ENCODE measurements at places on chromosomes 1 and 21.
A peak's percentile ranks its signal among the peaks of the same experiment; 100 is the strongest.

DNA sequence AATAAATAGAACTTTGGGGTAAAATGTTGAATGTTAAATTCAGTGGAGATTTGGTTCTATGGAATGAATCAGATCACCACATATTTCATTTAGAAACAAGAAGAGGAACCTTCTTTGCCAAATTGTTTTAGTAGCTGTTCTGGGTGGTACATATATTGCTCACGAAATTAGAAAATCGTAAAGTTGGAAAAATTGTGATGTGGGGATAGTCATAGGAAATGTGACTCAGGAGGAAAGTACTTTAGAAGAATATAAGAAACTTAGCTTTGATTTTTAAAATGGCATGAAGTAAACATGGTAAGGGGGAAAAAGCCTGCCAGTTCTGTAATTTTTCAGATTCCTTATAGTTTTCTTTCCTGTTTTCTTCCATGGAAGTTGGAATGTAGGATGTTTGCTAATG is 27.4 kb downstream of the RRP15 start:
- no peak for DNase-seq

DNA sequence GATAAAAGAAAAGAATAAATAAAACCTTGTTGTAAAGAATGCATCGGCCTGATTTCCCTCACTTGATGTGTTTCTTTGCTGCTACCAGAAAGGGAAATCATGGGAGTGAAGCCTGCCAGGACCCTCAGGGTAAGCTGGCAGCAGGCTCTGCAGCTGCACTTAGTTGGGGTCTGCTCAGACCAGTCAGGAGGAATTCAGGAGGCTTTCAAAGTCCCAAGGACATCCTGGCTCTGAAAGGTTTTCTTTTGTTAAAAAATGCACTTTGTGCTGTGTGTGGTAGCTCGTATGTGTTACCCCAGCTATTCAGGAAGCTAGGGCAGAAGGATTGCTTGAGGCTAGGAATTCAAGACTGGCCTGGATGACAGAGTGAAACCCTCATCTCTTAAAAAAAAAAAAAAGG is 254.8 kb downstream of the ZNF648 start:
- DNase-seq: no peak

- DNase-seq: no peak
Measured at GRCh38 chr1:230048322-230048721, 18.7 kb upstream of the GALNT2 start.

GRCh38 chr1:16155537-16156410 is at the start of gene EPHA2:
TSS of gene EPHA2 (minus strand) at chr1:16156069. CDS start at chr1:16155932, 137 bp downstream.
- DNase-seq: no peak

DNA sequence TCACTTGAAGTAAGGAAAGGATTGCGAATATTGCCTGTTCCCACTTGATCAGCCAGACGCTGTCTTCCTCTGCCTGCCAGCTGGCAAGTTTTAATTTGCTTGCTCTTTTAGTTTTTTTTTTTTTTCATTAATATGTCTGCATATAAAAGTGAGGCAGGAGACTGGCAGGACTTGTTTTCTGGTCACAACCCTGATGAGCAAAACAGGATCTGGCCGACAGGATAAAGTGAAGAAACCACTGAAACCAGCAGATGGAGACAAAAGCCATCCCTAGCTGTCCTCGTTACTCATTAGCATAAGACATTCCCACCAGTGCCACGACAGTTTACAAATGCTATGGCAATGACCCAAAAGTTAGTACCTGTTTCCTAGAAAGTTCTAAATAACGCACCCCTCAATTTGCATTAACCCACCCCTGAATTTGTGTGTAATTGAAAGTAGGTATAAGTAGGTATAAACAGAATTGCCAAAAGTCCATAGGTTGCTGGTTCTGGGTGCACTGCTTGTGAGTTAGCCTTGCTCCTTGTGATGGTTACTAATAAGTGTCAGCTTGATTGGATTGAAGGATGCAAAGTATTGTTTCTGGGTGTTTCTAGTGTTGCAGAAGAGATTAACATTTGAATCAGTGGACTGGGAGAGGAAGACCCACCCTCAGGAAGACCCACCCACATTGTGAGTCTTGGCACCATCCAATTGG is 60.8 kb downstream of the ZNF684 start:
- no peak for DNase-seq

DNA sequence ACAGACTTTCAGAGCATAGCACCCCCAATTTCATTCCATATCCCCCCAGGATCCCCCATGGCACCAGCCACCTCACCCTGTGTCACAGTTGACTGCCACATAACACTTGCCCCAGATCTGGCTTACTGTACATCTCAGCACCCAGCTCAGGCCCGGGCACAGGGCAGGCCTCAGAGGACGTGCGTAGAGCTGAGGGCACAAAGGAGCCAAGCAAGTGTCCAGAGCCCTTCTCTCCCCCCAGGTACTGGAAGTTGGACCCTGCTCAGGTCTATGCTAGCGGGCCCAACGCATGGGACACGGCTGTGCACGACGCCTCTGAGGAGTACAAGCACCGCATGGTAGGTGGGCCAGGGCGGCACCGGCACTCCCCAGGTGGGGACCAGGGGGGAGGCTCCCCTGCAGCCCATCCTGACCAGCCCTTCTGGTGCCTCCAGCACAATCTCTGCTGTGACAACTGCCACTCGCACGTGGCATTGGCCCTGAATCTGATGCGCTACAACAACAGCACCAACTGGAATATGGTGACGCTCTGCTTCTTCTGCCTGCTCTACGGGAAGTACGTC is 8.0 kb upstream of the SYTL1 start:
- no peak for DNase-seq

GRCh38 chr1:86503406-86504136 is 34.8 kb downstream of the CLCA1 start:
- DNase-seq: no peak

GRCh38 chr1:26913754-26914619 is at the start of gene NR0B2:
TSS of gene NR0B2 (minus strand) at chr1:26913975. CDS start at chr1:26913940, 35 bp downstream.
- no peak for DNase-seq

GRCh38 chr1:14987829-14988603 is 165.5 kb upstream of the TMEM51 start:
- DNase-seq: no peak

- no peak for DNase-seq
Measured at GRCh38 chr1:147586414-147586813, 45.1 kb downstream of the BCL9 start.

DNA sequence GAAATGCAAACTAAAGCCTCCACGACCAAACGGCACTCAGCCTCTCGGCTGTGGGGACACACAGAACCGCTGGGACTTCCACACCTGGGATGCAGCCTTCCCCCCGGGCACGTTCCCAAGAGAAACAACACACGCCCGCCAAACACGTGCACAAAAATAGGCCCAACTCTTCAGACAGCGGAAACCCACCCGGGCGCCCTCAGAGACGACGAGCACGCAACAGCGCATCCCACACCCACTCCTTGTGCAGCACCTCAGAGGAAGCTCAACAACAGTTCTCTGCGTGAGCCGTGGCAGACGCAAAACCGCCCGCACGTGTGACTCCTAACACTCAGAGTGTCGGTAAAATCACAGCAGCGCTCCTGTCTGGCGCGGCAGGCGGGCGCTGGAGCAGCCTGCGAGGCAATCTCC is 5.3 kb downstream of the C1orf159 start:
- no peak for DNase-seq

DNA sequence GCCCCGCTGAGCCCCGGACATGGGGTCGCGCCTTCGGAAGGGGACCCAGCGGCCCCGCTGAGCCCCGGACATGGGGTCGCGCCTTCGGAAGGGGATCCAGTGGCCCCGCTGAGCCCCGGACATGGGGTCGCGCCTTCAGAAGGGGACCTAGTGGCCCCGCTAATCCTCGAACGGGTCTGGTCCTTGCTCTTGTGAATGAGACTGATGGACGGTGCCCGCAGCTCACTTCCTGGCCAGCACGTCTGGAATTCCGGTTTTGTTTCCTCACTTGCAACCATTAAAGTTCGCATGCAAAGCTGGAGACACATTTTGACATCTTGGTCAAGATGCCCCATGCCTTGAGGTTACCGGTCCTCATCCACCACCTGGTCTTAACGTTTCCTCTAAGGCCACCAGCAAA is 5.6 kb downstream of the WRAP73 start:
- DNase-seq: no peak

- no peak for DNase-seq
Measured at GRCh38 chr1:231817801-231818200, 191.2 kb downstream of the DISC1 start.

GRCh38 chr1:216914974-216915373 is 191.7 kb upstream of the ESRRG start:
- DNase-seq: no peak

DNA sequence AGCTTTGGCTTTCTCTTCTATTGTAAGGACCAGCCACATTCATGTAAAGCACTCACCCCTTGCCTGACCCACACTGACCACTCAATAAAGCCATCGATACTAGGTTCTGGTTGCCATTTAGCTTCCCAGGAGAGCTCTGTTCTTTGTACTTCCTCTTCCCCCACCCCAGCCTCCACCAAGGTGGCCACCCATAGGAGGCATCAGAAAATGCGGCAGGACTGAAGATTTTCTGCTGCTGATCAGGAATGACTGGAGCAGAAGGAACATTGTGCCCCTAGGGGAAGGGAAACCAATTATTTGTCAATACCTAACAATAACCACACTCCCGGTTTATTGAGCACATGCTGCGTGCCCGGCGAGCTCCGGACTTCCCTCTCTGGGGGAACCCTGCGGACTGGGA is 5.2 kb upstream of the SMIM12 start:
- no peak for DNase-seq

GRCh38 chr1:204975021-204975420 is 68.0 kb upstream of the CNTN2 start:
- no peak for DNase-seq

- no peak for DNase-seq
Measured at GRCh38 chr21:34743831-34744230, 75.0 kb downstream of the CLIC6 start.

GRCh38 chr1:81149649-81150325 is 650.9 kb upstream of the ADGRL2 start:
- DNase-seq: no peak

DNA sequence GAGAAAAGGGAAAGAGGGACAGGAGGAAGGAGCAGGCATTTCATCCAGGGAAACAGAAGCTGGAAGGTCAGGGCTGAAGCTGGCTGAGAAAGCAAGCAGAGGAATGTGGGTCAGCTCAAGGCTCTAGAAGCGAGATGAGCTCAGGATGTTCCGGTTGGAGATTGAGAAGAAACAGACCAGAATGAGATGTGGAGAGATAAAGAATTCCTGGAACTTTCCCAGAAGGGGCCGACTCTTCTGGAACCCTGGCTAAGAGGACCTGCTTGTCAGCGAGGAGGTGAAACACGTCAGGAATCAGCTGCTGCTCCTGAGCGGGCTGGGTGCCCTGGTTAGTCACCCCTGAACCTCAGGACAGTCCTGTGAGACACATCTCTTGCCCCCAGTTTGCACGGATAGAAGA is 75.9 kb downstream of the HUNK start:
- DNase-seq: no peak

DNA sequence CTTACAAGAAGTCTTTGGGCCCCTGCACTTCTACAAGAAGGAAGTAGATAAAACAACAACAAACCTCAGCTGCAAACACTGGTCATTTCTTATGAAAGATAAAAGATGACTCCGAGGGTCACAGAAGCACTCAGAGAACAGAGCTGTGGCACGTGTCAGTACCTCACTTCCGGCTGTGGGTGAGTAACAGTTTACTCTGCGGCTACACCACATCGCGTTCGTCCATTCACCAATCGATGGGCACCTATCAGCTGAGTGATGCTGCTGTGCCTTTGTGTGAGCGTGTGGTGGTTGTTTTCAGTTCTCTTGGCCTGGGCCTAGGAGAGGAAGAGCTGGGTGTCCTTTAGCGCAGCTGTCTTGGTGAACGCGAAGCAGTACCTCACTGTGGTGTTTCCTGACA is 49.9 kb downstream of the COL6A1 start:
- no peak for DNase-seq

- DNase-seq: peak; percentile 38
Measured at GRCh38 chr1:41268154-41268770, 26.2 kb upstream of the SCMH1 start.
